Mesenteric fat pad (tissue), 1 donor: ENCODE measurements at places on chromosomes 13 and 19. TPM values are rescaled to one million over a fixed set of nuclear protein-coding genes. Genes with fewer than 3 reads are reported as not detected.

GRCh38 chr13:71517004-71517403, 350.0 kb downstream of the DACH1 start:
- no peak for DNase-seq

- no peak for DNase-seq
Observed at GRCh38 chr13:46154136-46154801, 27.7 kb downstream of the LCP1 start.

DNA sequence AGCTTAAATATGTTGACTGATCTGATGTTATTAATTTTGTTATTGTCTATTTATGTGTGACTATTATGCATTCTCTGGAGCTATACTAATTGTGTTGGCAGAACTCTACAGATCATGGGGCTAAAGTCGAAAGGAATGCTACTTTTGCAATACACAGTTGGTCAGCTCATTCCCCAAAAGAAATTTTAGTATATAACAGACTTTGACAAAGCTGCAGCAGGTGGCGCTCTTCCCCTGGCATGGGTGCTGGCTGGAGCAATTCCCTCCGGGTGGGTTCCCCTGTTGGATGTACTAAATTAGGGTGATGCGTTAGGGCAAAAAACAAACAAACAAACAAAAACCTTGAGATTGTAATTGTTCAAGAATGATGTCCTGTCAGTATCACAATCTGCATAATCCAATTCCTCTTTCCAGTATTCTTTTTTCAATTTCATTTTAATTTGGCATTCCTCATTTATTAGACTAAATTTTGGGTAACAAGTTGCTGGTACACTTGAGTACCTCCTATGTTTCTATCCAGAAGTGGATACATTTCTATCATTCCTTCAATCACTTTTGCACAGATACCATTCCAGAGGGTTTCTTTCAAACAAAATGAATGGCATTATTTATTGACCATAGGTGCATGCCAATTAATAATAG, 322.8 kb upstream of the EDNRB start:
- no peak for DNase-seq

DNA sequence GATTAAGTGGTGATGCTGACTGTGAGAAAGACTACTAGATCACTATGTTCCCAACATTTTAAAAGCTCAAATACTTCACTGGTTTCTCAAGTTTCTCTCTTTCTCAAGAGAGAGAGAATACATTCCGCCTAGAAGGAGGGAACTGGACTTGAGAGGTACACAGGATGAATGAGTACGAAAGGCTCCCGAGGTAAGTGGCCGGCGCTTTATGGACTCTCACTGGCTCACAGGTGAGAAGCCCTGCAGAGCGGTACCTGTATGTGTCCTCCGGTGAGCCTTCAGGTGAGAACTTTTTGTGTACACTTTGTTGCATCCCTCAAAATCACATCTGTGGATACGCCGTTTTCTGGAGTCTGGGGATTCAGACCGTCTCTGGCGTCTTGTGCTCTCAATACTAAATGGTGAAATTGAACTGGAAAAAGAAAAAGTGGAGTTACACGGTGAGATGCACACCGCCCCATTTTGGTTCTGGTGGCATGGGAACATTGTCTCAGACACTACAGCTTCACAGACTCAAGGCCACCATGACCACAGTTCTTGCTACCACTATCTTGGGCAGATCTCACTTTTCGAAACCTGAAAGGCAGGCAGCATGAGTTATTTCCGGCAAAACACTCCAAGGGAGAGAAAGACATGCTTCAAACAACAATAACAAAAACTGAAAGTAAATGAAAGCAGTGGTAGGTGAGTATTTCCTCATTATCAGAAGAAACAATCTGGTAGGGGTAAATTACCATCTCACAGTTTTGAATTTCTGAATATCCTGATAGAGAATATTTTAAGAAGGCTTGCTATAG, 418.9 kb downstream of the KLF12 start:
- DNase-seq = no peak

GRCh38 chr19:40811478-40812341, 12.7 kb downstream of the EGLN2 start:
- no peak for DNase-seq

DNA sequence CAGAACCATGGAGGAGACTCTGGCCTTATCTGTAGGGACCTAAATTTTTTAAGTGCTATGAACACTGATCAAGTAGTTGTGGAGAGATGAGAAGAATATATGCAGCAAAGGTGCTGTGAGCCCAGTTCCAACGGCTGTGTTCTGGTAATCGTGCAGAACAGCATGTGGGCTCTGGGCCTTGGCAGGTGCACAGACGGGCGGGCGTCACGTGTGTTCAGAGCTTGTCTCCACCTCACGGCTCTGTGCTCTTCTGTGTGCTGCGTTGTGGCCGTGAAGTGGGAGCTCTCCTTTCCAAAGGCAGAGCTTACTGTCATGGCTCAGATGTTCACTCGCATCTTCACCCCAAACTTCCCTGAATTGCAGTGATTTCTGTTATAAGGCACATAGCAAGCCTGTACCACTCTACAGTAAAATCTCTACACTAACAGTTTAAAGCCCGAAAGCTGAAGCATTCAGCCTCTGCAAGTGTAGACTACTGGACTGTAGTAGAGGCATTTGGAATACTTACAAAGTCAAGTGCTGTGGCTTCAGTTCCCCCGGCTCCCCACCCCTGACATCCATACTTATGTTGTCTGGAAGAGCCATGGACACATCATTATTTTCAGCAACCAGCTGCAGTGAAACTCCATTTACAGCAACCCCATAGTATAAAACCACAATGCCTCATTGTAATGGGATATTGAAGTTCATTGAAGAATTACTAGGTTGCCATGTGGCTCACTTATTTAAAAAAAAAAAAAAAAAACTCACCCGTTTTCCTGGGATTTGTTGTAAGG, 27.5 kb upstream of the TEX29 start:
- DNase-seq = no peak

GRCh38 chr19:6065685-6066374, 44.5 kb downstream of the RFX2 start:
- no peak for DNase-seq

DNA sequence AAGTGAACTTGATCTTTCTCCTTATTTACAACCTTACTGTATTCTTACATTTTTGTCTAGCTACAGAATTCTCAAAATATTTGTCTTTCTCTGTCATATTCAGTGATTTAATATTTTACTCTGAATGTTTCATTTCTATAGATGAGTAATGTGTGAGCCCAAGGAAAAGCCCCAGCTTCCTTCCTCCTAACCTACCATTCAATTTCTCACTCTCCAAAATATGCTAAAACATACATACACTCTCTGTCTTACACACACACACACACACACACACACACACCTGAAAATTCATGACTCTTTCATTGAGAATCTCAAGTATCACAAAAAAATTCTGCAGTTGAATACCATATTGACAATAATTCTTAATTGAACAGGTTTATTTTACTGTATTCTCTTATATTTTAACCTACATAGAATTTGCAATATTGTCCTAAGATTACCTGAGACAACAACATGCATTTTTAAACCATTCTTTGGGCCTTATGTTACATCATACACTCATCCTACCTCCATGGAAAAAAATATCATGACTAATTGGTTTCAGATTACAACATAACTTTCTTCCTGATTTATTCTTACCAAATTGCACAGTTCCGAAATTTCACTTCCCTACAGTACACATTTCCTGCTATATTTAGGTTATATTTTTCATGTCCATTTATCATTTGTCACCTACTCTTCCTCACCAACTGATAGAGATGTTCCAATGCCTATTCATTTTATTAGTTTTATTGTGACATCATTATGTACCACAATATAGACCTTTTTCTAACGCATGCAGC, 1965.6 kb upstream of the PCDH20 start:
- DNase-seq = no peak

DNA sequence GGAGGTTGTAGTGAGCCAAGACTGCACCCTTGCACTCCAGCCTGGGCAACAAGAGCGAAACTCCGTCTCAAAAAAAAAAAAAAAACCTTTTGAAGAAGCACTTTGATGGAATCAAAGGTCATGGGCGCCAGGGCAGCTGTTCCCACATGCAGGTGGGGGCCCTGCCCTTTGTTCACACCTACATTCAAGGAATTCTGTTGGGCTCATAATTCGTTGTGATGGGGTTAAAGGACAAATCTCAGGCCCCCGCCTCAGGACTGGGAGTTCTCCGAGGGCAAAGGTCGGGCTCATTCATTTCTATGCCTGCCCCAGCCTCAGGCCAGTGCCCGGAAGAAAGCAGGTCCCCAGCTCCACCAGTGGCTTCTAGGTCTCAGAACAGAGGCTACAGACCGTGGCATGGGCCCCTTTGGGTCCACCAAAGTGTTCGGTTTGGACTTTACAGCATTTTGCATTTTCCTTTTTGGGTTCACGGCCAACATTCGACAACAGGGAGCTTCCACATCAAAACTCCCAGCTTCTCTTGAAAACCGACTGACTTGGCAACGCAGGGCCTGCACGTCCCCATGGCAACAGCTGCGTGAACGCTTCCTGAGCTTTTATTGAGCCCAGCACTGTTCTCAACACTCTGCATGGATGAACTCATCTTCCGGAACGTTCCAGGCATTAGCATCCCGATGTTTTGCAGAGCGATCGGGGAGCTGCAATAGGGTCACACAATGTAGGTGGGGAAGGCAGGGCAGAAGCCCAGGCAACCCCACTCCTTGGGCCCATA, 10.1 kb upstream of the GTF2F1 start:
- DNase-seq = no peak

- no peak for DNase-seq
Observed at GRCh38 chr13:99266827-99267226, 8.6 kb upstream of the GPR18 start.

GRCh38 chr13:24625331-24625731, 54.9 kb upstream of the ATP12A start:
- no peak for DNase-seq

DNA sequence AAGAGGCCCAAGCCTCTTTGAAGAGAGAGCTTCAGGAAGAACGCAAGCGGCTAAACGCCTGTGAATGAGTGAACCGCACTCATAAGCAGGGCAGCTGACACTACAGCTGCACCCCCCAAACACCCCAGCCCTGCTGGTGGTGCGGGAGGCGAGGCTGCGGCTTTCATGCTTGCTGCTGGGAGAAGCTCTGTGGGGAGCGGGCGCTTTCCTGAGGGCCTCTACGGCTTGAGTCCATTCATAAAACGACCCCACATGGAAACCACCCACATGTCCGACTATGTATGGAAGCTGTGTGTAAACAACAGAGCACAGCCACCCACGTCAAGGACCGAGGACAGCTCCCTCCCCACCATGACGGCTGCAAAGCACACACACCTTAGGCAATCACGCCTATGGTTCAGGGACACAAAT, 5.5 kb downstream of the AP3D1 start:
- DNase-seq = no peak

DNA sequence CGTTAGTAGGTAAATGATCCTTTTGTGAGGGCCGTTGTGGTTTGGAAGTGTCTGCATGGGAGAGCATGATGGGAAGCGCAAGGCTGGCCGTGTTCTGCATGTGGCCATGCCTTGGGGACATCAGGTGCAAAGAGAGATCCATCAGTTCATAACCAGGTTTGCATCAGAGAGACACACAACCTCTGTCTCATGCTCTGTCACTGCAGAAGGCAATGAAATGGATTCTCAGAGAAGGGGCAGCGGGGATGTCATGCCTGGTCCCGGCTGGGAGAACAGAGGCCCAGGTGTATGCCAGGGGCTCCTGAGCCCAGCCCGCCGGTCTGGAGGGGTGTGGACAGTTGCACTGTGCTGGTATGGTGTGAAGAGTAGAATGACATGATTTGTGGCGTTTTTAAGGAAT, 60.2 kb downstream of the GGACT start:
- no peak for DNase-seq

Gene IGFL1
- not detected for total RNA-seq

Gene CNFN
- 2.2 TPM for total RNA-seq

Gene C19orf81
- total RNA-seq = not detected

Gene FKBP8
- 176 TPM for total RNA-seq

Gene ZNF578
- total RNA-seq = 1.5 TPM

Gene SPRY2
- total RNA-seq = 55.9 TPM
